ENCODE measurements at places on chromosomes 12 and 14.

DNA sequence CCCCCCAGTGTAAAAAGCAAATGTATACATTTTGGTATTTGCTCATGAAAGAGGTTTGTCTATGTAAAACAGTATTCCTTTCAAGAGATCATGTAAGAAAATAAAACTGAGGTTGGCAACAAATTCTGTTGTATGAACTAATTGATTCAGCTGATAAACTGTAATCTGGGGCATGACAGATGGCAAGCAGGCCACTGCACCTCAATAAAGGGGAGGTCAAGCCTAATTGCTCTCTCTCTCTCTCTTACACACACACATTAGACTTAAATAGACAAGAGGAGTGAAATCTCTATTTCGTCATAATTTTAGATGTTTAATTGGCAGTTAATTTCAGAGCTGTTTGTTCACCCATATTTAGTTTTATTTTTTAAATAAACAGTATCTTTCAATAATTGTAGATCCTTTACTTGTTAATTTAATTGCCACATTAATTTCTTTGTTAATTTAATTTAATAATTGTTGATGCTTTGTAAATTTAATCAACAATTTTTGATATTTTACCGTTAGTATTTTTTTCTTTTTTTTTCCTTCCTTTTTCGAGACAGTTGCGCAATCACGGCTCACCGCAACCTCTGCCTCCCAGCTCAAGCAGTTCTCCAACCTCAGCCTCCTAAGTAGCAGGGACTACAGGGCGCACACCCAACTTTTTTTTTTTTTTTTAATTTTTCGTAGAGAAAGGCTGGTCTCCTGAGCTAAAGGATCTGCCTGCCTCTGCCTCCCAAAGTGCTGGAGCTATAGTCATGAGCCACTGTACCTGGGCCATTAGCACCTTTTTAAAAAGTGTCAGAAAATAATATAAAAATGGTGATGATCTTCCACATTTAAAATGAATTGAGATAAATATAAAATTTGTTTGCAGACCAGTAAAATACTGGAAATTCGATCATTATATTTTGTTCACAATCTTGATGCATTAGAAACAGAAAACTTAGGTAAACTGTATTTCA is 577.7 kb downstream of the SLC16A7 start:
- no peak for ATAC-seq

GRCh38 chr14:32009976-32010581 is 67.0 kb upstream of the ARHGAP5 start:
- no peak for ATAC-seq

- peak; percentile 95 for ATAC-seq
Observed at GRCh38 chr12:48795550-48796455, 6.9 kb upstream of the ADCY6 start.

DNA sequence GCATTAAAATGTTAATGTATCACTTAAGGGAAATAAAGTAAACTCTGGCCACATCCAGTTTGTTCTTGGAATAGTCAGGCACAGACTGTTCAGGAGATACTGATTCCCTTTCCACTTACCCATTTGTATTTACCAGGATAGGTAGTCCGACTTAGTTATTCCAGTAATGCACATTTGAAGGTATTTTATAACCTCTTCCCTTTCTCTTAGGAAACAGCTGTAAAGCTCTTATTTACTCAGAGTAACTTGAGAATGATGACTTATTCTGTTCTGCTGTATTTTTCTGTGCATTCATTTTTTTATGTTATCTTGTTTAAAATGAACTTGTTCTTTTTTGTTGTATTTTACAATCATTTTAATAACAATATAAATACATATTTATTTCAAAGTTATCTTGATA is 78.0 kb downstream of the METTL25 start:
- ATAC-seq = no peak

DNA sequence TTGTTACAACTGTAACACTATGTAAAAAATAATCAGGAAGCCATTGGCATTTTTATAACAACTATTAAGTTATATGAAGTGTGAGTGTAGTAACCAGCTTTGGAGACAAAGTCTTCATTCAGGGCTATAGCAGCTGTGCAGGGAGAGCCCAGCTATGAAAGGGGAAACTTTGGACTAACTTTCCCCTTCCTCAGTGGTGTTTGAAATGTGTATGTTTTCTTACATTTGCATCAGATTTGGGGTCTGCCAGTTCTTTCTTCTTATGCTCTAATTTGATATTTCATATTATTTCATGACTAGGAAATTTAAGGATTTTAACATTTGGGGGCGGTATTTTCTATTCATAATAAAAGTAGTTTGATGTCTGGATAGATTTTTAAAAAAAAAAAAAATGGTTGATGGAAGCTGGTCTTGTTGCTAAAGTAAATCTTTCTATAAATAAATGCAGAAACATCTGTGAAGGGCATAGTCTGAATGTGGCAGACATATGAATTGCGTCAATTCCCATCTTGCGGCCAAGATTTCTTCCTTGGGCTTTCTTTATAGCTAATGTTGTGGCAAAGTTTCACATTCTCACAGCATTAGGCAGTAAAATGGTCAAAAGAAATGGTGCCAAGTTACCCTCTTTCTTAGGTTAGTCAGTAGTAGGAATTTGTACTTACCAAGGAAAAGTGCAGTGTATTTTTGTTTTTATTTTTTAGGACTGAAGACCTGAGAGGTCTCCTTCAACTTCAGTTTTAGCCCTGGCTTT is 35.6 kb downstream of the RASSF8 start:
- peak; percentile 81 for ATAC-seq

All from SK-N-SH treated with all-trans-retinoic acid at 6 μM for 48 hours (cell line).